ENCODE measurements at places on chromosomes 4 and X.

DNA sequence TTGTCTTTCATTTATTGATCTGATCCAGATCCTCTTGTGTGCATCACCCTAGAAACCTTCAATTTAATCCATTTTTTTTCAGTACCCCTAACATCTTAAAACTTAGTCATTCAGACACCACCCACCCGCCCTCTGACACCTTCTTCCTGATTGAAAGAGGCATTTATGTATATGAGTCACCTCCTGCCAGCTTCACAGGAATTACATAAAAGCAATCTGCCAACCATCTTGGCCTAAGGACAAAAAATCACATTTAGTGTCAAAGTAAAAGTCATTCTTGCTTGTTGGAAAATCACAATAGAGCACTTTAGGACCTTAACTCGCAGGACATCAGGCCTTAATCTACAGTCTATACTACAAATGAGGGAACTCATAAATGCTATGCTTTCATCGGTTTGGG is 52.1 kb downstream of the NDST3 start:
- DNase-seq, result no peak

DNA sequence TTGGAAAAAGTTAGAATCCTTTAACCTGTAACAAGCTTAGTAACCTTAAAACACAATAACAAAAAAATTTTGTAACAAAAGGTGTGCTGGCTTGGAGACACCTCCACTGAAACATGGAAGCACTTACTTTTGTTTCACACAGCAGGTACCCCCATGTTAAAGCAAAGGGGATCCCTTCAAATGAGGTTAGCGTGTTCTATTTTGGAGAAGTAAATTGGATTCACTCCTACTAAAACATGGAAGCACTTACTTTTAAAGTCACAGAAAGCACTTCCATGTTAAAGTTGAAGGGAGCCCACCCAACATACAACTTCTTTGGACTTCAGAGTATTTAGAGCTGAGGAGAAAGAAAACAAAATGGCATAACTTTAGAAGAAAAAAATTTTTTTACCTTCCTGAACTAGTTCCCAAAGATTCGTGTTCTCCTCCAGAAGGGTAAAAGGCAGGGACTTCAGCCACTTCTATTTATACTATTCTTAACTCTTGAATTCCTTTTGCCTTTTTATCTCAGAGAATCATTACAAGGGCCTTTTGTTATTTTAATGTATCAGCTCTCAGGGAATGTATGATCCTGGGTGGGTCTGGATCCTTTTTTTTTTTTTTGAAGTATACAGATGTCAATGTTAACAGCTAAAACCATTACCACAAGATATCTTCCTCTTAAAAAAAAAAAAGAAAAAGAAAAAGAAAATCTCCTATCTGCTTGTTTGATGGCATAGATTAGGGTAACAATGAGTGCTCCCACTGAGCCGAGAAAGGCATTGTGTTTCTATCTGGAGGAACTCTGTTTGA is 11.5 kb downstream of the LARP7 start:
- DNase-seq, result no peak

- DNase-seq, result no peak
These were observed 21.5 kb upstream of the LRAT start for GRCh38 chr4:154722262-154722661.

GRCh38 chrX:154717824-154718223 is 33.1 kb downstream of the GAB3 start:
- no peak for DNase-seq

DNA sequence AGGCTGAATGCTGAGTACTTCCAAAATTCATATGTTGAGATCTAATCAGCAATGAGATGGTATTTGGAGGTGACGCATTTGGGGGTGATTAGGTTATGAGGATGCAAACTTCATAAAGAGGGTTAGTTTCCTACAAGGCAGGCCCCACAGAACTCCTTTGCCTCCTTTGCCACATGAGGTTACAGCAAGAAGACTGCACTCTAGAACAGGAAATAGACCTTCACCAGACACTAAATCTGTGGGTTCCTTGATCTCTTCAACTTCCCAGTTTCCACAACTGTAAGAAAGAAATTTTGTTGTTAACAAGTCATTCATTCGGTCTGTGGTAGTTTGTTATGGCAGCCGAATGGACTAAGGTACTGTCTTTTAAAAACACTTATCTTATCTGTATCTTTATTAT is 681.9 kb upstream of the HS3ST1 start:
- DNase-seq, result no peak

GRCh38 chr4:107564326-107564725 is 155.7 kb downstream of the PAPSS1 start:
- DNase-seq, result no peak

DNA sequence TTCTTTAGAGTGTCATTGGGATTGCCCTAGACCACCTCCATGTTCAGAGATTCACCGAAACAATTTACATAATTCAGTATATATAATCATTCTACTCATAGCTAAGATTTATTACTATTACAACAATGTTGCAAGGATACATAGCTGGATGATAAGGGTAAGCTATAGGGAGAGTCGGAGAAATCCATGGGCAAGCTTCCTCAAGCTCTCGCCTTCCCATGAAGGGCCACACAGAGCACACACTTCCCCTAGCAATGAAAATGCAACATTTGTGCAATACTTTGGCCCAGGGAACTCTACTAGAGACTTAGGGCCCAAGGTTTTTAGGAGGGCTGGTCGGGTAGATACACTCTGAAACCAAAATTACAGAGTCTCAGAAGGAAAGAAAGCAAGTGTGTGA is 49.7 kb upstream of the ABCG2 start:
- no peak for DNase-seq

- DNase-seq, result no peak
These were observed 121.9 kb upstream of the SMIM10 start for GRCh38 chrX:134868771-134869495.

DNA sequence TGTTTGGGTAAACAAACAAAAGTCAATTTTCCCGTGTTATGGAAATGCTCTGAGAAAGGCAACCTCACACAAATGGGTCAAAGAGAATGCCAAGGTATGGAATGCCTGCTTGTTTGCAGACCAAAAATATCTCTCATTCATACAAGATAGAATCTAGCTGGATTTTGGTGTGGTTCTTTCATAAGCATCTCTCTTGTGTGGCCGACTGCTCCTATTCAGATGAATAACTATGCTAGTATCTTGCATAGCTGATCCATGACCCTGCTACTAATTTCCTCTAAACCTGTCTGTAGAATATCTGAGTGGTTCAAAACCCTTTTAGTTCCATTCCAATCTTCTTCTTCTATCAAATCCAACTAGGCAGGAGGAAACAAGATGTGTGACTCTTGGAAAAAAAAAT is 28.2 kb upstream of the SORBS2 start:
- DNase-seq, result no peak

DNA sequence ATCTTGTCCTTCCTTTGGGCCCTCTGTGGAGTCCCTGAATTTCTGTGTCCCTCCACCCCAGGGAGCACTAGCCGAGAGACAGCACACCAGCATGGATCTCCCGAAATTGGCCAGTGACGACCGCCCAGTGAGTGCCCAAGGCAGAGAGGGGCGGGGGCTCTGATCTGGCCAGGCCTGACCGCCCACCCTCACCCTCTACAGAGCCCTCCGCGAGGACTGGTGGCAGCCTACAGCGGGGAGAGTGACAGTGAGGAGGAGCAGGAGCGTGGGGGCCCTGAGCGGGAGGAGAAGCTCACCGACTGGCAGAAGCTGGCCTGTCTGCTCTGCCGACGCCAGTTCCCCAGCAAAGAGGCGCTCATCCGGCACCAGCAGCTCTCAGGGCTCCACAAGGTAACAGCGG is 8.4 kb upstream of the UBA1 start:
- DNase-seq, result no peak

GRCh38 chr4:119162174-119162573 is 26.5 kb downstream of the MYOZ2 start:
- no peak for DNase-seq

GRCh38 chr4:141524116-141524515 is 112.3 kb upstream of the IL15 start:
- no peak for DNase-seq

- no peak for DNase-seq
These were observed 84.2 kb downstream of the NPNT start for GRCh38 chr4:105979506-105979905.

- DNase-seq, result no peak
These were observed 9.6 kb downstream of the NBDY start for GRCh38 chrX:56738670-56739069.

- DNase-seq, result no peak
These were observed 149.6 kb upstream of the MID1 start for GRCh38 chrX:10769696-10770619.

Data from T-helper 17 cell (primary cell).